ENCODE measurements at places on chromosomes 4 and X. TPM values are rescaled to one million over a fixed set of nuclear protein-coding genes. Genes with fewer than 3 reads are reported as not detected.

Gene OTC
- not detected for total RNA-seq

Gene SLC10A4
- 2.6 TPM for total RNA-seq

Gene DMP1
- total RNA-seq, result not detected

Gene KLKB1
- 0.52 TPM for total RNA-seq

Gene FHIP1A
- total RNA-seq, result 15.1 TPM

Gene PCSK1N
- total RNA-seq, result not detected

Gene SHISA3
- total RNA-seq, result 1.6 TPM

Gene FATE1
- total RNA-seq, result 0.52 TPM

Gene GBA3
- total RNA-seq, result not detected

Gene CLGN
- 1.0 TPM for total RNA-seq

Gene CPZ
- total RNA-seq, result 11.5 TPM

Gene HMGN5
- not detected for total RNA-seq

Gene ZCCHC12
- 1.0 TPM for total RNA-seq

Gene CXCL13
- total RNA-seq, result 1.0 TPM

Gene XAGE1A
- not detected for total RNA-seq

Gene CYSLTR1
- total RNA-seq, result 7.3 TPM

Gene TNIP3
- total RNA-seq, result not detected

Gene GAGE12F
- not detected for total RNA-seq

Gene IL9R
- total RNA-seq, result not detected

Gene COX7B2
- not detected for total RNA-seq

Gene YIPF7
- total RNA-seq, result 6.8 TPM

Gene NLGN4X
- 1.6 TPM for total RNA-seq

Gene CLDN22
- total RNA-seq, result not detected

Gene XPNPEP2
- 3.7 TPM for total RNA-seq

Gene PLP1
- total RNA-seq, result 41.8 TPM

Gene P2RY8
- 0.52 TPM for total RNA-seq

Gene CLCN4
- 15.7 TPM for total RNA-seq

Gene CT45A6
- total RNA-seq, result not detected

Gene ASB5
- total RNA-seq, result 77.8 TPM

Gene TRPC3
- total RNA-seq, result 0.52 TPM

Gene TCEAL6
- total RNA-seq, result not detected

Gene ART3
- total RNA-seq, result 19.3 TPM

Gene METTL14
- 15.1 TPM for total RNA-seq

Gene DGKK
- total RNA-seq, result not detected

All from skeletal muscle tissue (tissue), 5 donors.